ENCODE measurements at places on chromosomes 12 and 14.

DNA sequence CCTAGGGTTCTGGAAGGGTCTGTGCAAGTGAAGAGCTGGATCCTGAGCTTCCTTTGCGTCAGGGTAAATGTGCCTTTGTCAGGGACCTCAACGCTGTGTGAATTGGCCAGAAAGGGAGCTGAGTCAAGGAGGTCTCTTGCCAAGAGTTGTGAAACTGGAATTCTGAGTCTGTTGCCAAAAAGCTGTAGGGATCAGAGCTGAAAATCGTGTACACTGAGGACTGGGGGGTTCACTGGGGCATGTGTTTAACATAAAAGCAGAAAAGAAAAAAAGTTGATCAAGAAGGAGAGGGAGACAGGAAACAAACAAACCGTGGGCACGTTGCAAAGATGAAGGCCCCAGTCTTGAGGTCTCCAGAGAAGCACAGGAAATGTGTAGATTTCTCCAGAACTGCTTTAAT is 1081.5 kb downstream of the VRK1 start:
- DNase-seq = no peak

GRCh38 chr12:4353785-4354208 is 25.7 kb downstream of the FGF23 start:
- DNase-seq = peak; percentile 25

DNA sequence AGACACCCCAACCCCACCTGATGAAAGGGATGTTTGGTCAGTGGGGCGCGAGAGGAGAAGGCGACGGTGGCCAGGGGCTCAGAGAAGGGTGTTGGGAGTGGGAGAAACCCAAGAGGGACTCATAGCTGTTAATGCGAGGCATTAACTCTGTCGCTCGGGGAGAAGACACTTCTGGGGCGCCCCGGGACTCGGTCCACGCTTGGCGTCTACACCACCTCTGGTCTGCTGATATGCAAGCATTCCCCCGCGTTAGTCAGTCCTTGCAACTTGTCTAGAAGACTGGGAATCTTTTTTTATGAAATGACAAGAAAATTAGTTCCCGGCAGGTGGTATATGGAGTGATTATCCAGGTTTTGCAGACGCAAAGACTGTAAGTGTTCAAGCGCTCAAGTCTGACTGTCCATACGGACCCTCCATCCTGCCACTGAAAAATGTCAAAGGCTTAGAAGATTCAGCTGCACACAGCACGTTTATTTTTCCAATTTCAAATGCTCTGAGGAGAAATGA is 360 bp upstream of the SLC35F4 start:
- no peak for DNase-seq

- no peak for DNase-seq
These were observed 98.5 kb upstream of the IFNG-AS1 start for GRCh38 chr12:67890726-67891258.

DNA sequence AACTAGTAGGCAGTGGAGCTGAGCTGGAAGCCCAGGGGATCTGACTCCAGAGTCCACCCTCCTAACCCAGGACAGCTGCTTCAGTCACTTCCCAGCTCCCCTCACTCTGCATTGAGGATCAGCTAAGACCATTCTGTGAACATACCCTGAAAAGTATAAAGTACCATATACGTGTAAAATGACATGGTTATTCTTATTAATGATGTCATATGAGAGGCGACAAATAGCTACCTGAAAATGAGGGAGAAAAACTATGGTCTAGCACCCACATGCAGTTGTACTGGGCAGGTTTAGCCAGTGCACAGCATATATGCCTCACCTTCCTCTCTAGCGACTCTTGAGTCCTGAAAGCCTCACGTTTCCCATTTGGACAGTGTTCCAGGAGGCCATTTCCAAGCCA is 461.9 kb downstream of the RAD51B start:
- no peak for DNase-seq

DNA sequence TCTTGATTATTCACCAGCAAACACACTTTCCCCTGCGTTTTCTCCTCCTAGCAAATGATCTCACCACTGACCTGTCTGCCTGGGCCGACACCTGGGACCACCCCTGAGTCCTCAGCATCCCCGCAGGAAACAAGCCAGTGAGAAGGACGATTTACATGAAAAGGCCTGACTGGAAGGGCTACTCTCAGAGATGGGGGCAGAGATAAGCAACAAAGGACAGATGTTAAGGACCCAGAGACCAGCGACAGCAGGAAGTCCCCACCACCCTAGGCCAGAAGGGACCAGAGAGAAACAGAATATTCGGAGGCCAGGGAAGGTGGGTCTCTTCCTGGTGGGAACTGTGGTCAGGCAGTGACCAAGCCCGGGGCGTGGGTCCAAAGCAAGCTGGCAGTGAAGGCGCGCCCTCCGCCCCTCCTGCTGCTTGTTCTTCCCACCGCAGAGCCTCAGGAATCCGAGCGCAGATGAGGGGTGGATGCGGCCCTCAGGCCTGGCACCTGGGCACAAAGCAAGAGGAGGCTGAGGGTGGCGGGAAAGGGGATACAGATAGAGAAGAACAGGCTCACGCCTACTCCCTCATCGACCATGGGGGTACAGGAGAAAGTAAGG is 55.8 kb downstream of the STX2 start:
- no peak for DNase-seq

Measured in stimulated activated CD8-positive, alpha-beta memory T cell treated with anti-CD3 and anti-CD28 coated beads, Interleukin-7, amount 100 ng/mL, for 4 hours (primary cell).